Hippocampal formation (tissue), 2 donors: ENCODE measurements at places on chromosomes 1 and 21.

DNA sequence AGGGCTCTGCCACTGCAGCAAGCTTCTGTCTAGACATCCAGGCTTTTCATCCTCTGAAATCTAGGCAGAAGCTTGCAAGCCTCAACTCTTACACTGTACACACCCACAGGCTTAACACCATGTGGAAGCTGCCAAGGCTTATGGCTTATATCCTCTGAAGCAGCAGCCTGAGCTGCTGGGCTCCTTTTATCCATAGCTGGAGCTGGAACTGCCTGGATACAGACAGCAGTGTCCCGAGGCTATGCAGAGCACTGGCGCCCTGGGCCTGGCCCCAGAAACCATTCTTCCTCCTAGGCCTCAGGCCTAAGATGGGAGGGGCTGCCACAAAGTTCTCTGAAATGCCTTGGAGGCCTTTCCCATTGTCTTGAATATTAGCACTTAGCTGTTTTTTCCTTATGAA is 19.3 kb upstream of the POGK start:
- no peak for DNase-seq

DNA sequence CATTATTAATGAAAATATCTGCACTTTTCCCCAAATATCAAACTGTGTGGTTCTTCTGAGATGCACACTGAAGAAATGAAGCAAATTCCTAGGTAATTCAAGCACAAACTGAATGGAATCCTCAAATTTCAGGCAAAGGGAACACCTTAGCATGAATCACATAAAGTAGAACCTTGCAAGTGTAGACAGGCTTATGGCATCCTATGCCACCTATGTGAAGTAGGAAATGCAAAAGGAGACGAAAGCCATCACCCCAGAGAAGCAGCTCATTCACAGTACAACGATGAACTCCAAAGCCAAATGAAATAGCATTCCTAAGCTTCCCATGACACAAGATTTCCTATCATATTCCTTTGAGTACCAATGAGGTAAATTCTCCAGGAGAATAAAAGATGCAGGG is 461.2 kb upstream of the RUNX1 start:
- DNase-seq = no peak

- DNase-seq = no peak
These were observed 45.7 kb downstream of the UBE4B start for GRCh38 chr1:10078494-10078893.

DNA sequence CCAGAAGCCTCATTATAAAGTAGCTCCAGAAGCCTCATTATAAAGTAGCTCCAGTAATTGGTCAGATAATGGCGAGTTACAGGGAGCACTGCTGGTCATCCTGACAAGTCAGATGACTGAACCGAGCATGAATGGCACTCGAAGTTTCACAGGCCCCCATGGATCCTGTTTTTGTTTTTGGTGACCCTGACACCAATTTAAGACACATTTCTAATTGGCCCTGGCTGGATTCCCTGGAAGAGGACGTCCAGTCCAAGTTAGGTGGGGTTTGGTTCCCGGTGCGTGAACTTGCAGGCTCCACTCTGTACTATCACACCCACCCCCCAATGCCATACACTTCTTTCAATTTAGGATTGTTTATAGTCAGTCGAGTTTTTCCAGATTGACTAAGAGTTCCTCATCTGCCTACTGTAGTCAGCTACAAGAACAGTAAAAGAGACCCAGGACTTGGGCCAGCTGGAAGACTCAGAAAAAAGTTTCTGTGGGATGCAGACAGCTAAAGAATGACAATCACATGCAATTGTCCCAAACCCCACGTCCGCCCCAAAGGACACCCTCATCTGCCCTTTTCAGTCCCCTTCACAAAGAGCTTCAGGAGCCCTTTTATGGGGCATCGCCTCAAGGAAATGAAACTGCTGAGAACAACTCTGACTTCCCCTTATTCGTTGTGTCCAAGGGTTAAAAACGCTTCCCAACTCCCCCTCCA is 2.7 kb downstream of the DHRS3 start:
- peak; percentile 36 for DNase-seq

GRCh38 chr1:5885471-5886139 is 106.6 kb downstream of the NPHP4 start:
- DNase-seq = no peak

- peak; percentile 60 for DNase-seq
These were observed 83.2 kb downstream of the TM2D1 start for GRCh38 chr1:61641578-61642336.

DNA sequence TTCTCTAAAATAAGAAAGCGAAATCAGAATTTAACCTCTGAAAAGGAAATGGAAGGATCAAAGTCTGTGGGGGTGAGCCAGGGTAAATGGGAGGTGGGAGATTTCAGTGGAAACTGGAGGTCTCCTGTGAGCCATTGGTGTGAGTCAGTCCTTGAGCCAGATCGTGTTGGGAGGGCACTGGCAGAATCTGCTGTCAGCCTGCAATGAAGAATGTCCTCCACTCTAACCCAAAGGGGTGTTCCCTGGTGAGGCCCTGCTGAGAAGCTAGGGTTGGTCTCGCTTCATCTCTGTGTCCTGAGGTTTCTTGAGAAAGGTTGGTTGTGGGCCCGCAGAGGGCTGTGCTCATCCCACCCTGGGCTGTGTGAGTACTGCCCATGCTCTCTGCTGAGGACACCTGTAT is 2.4 kb downstream of the QSOX1 start:
- DNase-seq = no peak

DNA sequence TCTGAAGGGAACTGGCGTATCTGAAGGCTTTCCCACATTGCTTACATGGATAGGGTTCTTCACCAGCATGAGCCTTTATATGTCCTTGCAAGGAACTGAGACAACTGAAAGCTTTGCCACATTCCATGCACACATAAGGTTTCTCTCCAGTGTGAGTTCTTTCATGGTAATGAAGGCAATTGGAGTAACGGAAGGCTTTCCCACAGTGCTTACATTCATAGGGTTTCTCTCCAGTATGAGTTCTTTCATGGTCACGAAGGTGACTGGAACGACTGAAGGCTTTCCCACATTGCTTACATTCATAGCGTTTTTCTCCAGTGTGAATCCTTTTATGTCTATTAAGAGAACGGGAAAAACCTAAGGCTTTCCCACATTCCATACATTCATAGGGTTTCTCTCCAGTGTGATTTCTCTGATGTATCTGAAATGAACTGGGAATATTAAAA is 15.0 kb downstream of the ZNF124 start:
- DNase-seq = no peak

DNA sequence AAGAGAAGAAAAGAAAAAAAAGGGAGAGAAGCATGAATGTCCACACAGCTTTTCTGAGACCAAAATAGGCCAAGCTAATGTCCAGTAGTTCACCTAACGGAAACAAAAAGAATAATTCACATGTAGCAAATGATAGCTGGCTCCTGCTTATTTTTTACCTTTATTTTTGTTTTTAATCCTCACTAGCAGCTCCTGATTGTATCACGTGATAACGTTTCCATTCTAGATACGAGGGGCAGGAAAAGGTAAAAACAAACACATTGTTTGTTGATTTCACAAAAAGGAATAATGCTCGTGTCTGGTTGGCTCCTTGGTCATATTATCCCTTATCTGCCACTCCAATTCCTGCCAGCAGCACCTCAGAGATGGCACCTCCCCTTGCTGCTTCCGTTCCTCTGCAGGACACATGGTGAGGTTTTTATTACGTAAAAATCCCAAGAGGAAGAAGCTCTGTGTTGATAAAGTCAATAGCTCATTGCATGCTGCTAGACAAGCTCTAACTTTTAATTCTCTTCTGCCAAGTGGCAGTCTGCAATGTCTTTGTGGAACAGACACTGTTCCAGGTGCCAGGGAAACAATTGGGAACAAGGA is 201.7 kb downstream of the CRB1 start:
- no peak for DNase-seq

DNA sequence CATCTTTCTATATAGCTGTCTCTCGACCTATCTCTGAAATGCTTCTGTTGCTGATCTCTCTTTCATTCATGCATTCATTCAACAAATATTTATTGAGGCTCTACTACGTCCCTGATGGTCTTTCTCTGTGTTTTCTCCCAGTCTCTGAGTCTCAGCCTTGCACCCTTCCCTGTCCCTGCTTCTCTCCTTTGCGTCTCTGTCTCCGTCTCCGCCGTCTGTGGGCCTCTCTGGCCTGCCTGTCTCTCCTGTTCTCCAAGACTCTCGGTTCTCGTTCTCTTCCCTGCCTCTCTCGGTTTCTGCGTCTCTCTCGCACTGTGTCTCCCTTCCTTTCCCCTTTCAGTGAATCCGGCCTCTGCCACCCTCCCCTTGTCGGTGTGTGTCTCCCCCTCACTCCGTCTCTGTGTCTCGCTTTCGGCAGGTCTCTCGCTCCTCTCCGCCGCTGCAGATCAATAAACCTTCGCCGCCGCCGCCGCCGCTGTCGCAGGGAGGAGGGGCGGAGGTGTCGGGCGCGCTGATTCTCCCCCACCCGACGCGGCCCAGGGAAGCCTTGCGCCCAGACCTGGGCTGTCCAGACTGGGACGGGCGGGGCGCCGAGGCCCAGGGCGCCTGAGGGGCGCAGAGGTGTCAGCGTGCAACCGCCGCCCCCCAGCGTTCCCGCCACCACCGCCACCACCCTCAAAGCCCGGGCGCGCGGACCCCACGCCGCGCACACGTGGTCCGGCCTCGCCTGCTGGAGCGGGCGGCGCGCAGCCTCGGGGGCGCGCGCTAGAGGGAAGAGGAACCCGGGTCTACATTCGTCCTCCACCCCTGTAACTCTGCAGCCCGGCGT is 3.0 kb downstream of the EFNA3 start:
- no peak for DNase-seq

DNA sequence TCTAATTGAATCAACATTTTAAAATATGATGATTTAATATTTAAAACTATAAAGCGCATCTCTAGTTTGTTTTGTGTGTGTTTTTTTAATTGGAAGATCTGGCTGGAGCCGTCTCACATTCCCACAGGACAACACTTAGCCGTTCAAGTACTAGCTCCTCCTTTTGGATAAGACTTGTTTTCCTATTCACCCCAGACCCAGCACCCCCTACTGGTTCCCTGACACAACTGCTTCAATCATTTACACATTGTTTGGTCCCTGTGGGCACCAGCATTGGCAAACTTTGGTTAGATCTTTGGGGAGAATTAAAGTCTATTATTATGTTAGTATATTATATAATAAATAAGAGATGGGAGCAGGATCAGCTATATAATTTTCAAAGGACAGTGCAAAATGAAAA is 34.5 kb downstream of the TYW3 start:
- no peak for DNase-seq

GRCh38 chr1:4061521-4062031 is 161.5 kb upstream of the C1orf174 start:
- DNase-seq = no peak

GRCh38 chr1:64147045-64147724 is 56.2 kb upstream of the UBE2U start:
- DNase-seq = no peak

DNA sequence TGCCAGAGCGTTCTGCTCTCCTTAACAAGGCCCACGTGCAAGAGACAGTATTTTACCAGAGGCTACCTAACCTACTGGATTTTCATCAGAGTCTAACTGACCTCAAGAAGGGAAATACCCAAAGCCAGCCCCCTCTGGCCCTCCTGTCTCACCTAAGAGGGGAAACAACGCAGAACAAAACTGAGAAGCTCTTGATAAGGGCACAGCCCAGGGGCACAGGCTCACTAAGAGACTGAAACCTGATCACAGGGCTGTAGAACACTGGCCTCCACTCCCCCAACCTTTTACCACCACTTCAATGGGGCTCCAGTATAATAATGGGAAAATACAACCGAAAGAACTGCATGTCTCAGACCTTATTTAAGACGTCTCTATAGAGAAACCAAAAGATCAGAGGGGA is 449.5 kb upstream of the CAMK1G start:
- no peak for DNase-seq

DNA sequence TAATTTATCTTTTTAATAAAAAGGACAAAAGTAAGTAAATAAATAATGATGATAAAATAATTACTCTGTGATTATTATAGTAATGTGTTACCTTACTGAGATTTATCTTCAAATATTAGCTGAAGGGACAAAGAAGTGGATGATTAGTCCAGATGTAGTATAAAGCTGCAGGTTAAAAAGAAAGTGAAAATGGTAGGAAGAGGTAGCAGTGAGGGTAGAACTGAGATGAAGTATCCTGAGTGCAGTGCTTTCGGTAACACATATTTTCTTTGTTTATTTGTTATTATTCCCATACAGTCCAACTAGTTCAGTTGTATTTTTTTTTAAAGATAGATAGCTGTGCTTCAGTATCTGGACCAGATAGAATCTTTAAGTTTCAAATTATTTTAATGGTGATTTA is 1203.5 kb downstream of the NCAM2 start:
- DNase-seq = no peak

DNA sequence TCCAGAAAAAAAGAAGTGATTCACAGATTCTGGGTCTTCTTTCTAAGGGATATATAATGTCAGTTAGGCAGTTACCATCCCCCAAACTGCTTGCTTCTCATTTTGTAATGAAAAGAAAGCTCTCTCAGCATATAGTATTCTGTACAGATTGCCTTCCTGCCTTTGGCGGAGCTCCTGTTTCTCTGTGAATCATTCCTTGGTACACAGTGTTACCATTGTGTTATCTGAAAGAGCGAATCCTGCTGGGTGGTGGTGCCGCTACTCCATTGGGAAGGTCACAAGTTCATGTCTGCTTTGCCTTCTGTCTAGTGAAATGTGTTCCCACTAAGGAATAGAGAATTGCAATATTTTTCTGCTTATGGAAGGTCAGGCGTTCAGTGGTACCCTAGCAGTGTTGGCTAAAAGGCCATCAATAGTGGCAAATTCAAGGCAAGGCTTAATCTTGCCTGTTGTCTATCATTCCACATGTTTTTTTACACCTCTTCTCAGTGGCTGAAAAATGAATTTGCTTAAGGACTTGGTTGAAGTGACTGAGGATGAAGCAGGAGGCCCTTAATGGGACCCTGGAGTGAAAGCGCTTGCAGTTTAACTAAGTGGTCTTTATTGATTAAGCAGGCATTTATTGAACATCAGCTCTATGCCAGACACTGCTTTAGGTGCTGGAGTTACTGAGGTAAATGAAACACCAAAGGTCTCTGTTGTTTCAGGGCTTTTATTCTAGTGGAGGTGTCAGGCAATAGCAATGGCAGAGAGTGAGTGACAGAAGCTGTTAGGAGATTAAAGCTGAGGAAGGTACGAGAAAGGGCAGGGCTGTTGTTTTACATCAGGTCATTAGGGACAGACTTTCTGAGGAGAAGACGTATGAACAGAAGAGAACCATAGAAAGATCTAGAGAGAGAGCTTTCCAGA is 186.7 kb downstream of the PDE4B start:
- peak; percentile 75 for DNase-seq

DNA sequence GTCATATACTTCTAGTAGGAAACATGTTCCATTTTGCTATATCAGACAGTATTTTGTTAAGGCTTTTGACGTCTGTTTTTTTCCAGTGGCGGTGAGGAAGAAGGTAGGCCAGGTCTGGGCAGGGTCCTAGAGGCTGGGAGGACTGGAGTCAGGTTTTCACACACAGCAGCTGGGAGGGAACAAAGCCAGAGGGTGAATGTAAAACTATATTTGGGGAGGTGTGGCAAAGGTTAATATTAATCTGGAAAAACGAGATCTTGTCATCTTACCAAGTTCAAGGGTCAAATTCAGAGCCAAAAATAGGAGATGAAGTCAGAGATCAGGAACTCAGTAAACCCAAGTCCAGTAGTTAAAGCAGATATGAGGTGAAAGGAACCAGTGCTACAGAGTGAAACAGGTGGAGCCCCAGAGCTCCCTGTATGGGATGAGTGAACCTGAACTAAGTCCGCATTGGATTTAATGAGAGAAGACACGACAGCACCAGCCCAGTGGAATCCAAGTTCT is 10.7 kb upstream of the OTUD7B start:
- no peak for DNase-seq
